Head of caudate nucleus (tissue), 42 donors: ENCODE measurements at places on chromosomes 11 and 22.

GRCh38 chr11:123510579-123510905 is 80.5 kb downstream of the GRAMD1B start:
- DNase-seq = no peak

DNA sequence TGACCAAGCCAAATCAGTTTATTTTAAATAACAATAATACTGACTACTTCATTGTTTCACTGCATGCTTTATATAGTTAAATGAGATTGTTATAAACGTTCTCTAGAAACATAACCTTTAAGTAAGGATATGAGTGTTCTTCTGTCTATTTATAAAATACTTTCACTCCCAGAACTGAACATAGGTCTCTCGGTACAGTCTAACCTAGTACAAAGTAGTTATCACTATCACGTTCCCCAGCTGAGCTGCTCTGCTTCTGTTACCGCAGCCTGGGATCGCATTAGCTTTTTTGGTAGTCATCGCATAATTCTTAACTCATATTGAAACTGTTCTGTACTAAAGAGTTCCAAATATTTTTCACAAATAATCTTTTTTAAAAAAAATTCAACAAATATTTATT is 143.6 kb downstream of the WNT11 start:
- no peak for DNase-seq

GRCh38 chr22:32887324-32887980 is 85.9 kb downstream of the TIMP3 start:
- DNase-seq = no peak

- no peak for DNase-seq
Measured at GRCh38 chr22:20573833-20574615, 66.6 kb downstream of the MED15 start.

GRCh38 chr11:119515771-119516400 is 92.9 kb upstream of the THY1 start:
- peak; percentile 21 for DNase-seq

DNA sequence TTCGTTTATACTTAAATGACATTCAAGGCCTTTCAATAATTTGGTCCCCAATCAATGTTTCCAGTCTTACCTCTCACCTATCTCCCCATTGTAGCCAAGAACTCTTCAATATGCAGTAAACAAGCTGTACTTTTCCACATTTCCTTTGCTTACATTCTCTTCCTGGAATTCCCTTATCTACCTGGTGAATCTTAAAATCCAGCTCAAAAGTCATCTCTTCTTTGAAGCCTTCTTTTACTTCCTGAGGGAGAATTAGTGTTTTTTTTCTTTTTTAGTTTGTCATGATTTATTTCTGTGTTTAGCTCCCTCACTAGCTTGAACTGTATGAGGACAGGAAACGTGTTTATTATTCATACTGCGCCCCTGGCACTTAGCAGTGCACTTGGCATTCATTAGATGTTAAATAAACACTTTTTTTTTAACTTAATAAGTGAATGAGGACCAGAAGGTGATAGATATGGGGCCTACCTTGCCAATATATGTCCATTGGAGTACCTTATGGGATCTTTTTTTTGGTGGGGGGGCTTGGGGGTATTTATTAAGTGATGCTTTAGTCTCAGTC is 4.9 kb upstream of the PTS start:
- no peak for DNase-seq

- DNase-seq = no peak
Measured at GRCh38 chr11:120667281-120667680, 155.7 kb downstream of the GRIK4 start.

- DNase-seq = no peak
Measured at GRCh38 chr22:49258107-49259010, 569.3 kb downstream of the BRD1 start.

- peak; percentile 73 for DNase-seq
Measured at GRCh38 chr11:116193321-116194131, 579.3 kb downstream of the BUD13 start.

- peak; percentile 38 for DNase-seq
Measured at GRCh38 chr11:69530278-69531070, 49.0 kb downstream of the LINC01488 start.

DNA sequence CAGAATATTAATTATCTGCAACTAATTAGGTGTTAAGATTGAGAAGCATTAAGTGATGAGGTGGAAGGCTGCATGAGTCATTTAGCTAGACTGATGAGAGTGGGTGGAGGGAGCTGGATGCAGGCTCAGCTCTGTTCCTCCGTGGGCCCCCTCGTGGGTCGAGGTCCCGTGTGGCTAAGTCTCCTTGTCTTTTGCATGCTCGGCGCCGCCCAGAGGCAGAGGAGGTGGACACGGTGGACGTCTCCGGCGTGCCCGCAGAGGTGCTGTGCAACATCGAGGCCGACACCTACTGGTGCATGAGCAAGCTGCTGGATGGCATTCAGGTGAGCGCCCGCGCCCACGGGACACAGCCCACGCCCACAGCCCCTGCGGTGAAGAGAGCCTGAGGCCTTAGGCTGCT is 211.6 kb downstream of the TBC1D22A start:
- no peak for DNase-seq

DNA sequence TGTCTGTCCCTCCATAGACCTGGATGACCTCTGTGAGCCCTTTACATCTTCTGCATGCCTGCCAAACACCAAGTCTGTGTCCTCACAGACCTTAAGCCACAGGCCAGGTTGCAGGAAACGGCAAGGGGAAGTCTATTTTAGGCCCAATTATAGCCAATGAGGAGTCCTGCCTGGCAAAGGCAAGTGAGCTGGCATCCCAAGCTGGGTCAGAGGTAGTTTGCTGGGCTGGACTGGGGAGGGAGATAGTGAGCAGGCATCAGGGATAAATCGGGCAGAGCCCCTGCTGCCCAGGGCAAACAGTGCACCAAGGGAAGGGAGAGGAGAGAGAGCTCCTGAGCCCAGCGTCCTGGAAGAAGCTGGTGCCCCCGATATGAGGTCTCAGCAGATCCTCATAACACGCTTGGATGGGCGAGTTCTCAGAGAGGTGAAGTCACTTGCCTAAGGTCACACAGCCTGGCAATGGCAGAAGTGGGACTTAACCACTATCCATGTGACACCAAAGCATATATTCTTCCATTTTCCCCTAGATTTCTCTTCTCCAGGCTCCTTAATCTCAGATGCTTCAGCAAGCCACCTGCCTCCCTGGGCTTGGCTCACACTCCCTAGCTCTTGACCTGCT is 3.7 kb upstream of the RELT start:
- DNase-seq = no peak

- DNase-seq = no peak
Measured at GRCh38 chr11:61868571-61869428, 22.5 kb downstream of the FADS3 start.

DNA sequence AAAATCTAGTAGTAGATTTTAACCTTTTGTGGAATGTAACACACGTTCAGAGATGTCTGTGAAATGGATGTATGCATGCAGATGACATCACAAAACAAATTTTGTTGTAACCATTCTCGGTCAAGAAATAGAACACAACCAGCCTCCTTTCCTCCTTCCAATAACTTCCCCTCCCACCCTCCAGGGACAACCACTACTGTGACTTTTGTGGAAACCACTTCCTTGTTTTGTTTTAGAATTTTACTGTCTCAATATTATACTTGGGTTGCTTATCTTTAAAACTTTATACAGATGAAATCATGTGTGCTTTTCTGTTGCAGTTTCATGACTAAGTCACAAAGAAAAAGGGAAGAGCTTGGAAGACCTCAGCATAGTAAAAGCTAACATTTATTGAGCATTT is 189.4 kb upstream of the NCAM1 start:
- DNase-seq = no peak

DNA sequence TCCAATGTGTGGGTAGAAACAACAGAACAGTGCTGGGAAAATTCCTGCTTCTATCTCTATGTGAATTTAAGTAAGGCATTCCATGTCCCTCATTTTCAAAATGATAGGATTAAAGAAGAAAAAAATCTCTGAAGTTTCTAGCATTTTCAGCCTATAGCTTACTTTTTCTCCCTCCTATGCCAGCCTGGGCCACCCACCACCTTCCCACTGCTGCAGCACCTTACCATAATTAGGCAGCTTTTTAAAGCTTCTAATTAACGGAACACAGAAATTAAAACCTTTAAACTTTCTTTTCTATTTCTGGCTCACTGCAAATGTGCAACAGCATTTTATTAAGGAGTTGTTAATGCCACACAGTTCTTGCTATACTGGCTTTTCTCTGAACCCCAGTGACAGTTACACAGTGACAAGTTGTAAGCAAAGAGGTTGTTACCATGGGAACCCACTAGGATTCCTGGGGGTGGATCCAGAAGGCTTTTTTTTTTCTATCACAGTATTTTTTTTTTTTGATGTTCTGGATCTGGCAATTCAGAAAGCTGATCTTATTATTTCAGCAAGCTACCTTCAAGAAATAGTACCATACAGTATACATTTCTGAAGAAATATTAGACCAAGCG is 20.2 kb downstream of the CELF1 start:
- DNase-seq = peak; percentile 26

- DNase-seq = no peak
Measured at GRCh38 chr11:124738713-124739478, 846 bp upstream of the NRGN start.

DNA sequence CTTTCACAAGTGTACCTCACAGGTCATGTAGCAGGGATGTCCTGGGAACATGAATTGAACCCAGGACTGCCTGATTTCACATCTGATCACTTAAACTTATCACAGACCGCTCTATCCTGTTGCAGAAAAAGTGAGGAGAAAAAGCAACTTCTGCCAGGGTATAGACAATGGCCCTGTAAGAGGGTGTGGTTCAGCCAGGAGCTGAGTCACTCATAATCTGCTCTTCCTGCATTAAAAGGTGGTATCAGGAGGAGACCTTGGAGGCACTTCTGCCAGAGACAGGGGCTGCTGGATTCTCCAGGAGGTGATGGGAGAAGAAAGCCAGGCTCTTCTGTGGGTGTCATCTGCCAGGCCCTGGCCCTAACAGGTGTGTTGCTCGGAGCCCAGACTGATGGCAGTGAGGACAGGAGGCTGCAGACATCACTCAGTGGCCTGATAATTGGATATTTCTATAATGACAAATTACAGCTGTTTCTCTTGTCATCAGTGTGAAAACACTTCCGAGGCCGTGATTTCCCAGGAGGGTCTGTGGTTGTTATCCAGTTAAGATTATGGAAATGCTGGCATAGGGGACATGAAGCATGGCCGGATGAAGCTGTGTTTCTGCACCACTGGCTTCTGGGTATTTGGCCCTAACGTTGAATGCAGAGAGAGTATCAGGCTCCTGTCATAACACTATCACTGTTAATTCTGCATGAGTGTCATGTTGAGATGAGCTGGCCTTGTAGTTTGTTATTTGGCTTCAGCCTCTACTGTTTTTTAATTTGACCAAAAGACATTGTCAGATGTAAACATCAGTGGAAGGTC is 125.1 kb upstream of the ZBED5 start:
- no peak for DNase-seq

DNA sequence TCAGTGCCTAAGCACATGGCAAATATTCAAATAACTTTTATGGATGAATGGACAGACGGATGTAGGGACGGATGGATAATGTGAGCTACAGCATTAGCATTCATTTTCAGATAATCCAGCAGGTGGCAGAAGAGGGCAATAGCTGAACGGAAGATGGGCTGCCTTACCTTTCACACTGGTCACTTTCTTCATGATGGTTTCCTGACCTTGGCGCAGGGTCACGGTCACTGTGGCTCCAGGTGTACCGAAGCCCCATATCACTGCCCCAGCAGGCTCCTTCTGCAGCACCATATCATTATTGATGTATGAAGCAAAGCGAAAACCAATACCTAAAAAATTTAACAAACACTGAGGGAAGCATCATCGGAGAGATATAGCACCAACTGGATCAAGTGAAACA is 4.3 kb downstream of the SIAE start:
- no peak for DNase-seq
